Articular chondrocyte of knee joint (primary cell): ENCODE measurements at places on chromosomes 6 and 20. TPM values are rescaled to one million over a fixed set of nuclear protein-coding genes. Genes with fewer than 3 reads are reported as not detected.

Gene LST1
- not detected in 2 replicates for total RNA-seq

Gene MARCKS
- 158 and 169 TPM in 2 replicates for total RNA-seq

Gene HLA-DQB2
- total RNA-seq, result not detected in 2 replicates

Gene TNNC2
- total RNA-seq, result 0.39 and 1.4 TPM in 2 replicates

Gene TMC2
- not detected in 2 replicates for total RNA-seq

Gene GINS1
- 5.0 and 8.3 TPM in 2 replicates for total RNA-seq

Gene AHI1
- 47.8 and 49.0 TPM in 2 replicates for total RNA-seq

Gene MUC21
- not detected in 2 replicates for total RNA-seq

Gene MRAP2
- 27.2 and 36.6 TPM in 2 replicates for total RNA-seq

Gene CST2
- not detected in 2 replicates for total RNA-seq

Gene SAMD10
- total RNA-seq, result 0.43 and 0.65 TPM in 2 replicates

Gene MCHR2
- total RNA-seq, result not detected in 2 replicates

Gene HCRTR2
- not detected in 2 replicates for total RNA-seq
